Activated CD8-positive, alpha-beta T cell treated with anti-CD3 and anti-CD28 coated beads for 36 hours (primary cell): ENCODE measurements at places on chromosomes 3 and 15. TPM values are rescaled to one million over a fixed set of nuclear protein-coding genes. Genes with fewer than 3 reads are reported as not detected.

DNA sequence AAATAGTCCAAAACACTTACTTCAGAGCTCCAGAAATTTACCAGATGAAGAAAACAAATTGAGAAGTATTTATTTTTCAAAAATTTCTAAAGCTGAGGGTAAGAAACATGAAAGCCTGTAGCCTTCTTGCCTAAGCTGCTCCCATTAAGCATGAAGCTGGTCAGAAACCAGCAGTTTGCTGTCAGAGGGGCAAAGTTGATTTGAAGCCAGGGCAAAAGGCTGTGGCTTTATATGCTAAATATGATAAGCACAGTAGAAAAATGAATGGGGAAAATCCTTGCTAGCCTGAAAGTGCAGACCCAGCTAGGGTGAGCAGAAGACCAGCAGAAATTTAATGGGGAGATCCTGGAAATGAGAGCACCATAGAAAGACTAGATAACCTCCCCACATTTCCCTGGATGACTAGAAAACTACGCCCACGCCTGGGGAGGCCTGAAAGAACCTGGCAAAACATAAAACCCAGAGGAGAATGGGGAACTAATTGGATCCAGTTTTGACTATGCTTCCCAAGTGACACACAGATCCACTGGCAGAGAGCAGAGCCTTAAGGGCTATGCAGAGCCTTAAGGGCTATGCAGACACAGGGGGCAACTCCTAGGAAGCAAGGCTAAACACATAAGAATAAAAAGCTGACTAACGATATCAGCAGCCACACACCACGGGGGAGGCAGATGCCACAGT, 43.0 kb upstream of the HEG1 start:
- no peak for DNase-seq

- no peak for DNase-seq
These were observed 50.4 kb downstream of the ATP2B2 start for GRCh38 chr3:10454907-10455544.

SPINK8 gene
- total RNA-seq = not detected

DNA sequence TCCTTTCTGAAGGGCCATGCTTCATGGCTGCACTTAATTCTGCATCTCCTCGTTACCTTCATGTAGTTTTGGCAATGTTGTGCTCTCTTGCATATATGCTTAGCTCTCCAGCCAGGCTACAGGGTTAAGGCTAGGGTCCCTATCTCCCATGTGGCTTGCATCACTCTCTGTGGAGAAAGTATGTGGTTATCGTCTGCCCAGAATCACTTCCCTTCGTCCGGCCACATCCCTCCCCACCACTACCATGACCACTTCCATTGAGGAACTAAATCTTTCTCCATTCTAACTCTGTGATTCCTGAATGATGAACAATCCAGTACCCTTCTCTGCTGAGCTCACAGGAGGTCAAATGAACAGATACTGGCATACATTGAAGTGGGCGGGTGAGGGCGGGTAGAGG, 34.0 kb downstream of the WWTR1 start:
- DNase-seq = no peak

- DNase-seq = no peak
These were observed 23.3 kb downstream of the IL17RD start for GRCh38 chr3:57141719-57142410.

TCF12 gene
- total RNA-seq = 67.4 TPM

RAD51 gene
- total RNA-seq = 66.5 TPM

FAM162A gene
- total RNA-seq = 204 TPM

UTS2B gene
- not detected for total RNA-seq

ANP32A gene
- total RNA-seq = 246 TPM

- peak; percentile 84 for DNase-seq
These were observed 1.0 kb upstream of the ATP2C1 start for GRCh38 chr3:130892759-130893375.

DNA sequence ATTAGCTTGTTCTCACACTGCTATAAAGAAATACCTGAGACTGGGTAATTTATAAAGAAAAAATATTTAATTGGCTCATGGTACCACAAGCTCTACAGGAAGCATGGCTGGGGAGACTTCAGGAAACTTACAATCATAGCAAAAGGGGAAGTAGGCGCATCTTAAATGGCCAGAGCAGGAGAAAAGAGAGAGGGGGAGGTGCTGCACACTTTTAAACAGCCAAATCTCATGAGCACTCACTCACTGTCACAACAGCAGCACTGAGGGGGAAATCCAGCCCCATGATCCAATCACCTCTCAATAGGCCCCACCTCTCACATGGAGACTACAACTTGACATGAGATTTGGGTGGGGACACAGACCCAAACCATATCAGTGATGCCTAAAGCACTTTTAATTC, 82.5 kb downstream of the DCLK3 start:
- no peak for DNase-seq

DNA sequence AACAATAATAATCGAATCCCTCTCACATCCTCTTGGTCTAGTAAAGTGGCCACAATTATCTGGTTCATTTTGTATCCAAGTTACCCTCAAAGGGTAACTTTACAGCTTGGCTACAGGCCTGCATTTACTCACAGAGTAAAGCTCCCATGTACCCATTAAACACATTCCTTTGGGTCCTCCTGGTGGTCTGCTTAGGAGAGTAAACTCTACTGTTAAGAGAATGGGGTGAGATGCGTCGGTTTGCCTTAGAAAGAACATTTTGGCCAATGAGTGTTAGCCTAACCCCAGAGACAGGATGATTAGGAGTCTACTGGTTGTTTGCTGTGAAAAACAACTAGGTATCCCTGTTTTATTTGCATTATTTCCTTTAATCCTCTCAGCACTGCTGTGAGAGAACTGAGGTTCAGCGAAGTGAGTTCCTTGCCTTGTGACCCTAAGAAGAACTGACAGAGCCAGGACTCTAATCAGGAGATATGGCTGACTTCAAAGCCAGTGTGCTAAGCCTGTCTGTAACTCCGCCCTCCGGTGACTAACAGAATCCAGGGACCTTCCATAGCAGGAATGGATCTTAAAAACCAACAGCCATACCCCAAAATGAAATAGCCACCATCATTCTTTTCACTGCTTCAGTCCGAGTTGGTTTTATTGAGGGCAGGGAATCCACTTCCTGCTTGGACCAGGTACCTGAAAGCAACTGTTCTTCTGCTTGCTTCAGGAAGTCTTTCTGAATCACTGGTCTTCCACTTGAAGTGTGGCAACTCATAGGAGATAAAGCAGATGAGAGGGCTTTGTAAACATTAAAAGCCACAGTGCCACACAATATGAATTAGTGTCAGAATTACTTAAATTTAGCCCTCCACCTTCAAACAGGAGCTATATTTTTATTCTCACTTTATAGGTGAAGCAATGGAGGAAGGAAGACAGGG, 317.3 kb upstream of the WNT5A start:
- no peak for DNase-seq

GRCh38 chr15:90337256-90337655, 14.8 kb upstream of the ZNF774 start:
- no peak for DNase-seq
